ENCODE measurements at places on chromosomes 1 and 21. TPM values are rescaled to one million over a fixed set of nuclear protein-coding genes. Genes with fewer than 3 reads are reported as not detected.

Gene MLLT11
- total RNA-seq, result 11.5 TPM

Gene GSTM1
- 86.1 TPM for total RNA-seq

Gene CD1D
- total RNA-seq, result not detected

Gene STMN1
- 85.4 TPM for total RNA-seq

Gene CRP
- total RNA-seq, result not detected

Gene LCE3E
- not detected for total RNA-seq
